ENCODE measurements at places on chromosomes 2 and 18.

- DNase-seq: no peak
Measured at GRCh38 chr2:186544255-186544675, 45.6 kb upstream of the ITGAV start.

DNA sequence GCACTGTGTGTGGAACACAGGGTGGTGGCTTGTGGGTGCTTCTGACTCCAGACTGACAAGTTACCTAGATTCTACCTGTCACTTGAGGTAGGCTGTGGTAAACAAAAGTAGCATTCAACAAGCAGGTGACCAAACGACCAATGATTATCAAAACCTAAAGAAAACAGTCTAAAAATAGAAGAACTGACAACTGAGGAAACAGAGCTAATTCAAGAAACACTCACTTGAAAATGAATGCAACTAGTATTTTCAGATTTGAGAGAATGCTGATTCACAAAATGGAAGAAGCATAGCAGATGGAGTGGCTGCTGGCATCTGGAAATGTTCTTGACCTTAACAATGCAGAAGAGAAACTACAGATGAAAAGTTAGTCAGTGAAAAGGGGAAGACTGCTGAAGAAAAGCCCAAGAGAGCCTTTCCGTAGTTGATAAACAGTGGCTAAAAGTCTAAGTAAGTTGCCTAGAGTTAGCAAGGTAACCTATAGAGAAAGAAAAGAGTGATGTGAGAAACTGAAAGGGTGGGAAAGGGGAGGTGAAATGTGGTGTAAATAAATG is 170.4 kb downstream of the NCK2 start:
- no peak for DNase-seq

DNA sequence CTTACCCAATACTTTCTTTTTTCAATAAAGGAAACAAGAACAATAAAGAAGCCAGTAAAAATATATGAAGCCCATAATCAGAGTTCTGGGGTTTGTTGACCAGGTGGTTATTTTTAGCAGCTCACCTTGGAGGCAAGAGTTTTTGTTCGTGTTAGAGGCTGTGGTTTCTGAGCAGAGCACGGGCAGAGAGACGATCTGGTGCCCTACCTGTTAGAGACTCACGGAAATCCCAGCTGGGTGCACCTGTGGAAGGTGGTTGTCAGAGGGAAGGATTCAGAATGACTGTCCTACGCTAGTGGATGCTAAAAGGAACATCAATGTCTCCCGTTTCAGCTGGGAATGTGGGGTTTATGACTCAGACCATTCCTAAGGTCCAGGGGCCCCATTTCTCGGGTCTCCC is 87.6 kb downstream of the NRP2 start:
- DNase-seq: no peak

DNA sequence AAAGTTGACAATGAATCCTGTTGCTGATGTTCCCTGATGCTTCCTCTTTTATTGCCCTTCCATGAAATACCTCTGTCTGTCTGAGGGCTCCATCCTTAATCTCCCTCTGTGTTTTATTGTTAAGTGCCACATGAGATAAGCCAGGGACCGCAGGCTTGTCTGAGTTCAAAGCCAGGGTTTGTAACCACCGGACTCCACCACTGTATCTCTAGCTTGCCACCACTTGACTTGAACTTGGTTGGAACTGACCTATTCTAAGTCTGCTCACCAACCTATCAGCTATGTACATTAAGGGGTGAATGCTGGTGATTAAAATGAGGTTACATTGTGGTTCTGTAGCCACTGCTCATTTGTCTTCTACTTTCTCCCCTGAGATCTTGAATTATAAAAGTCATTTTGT is 328.5 kb upstream of the ZEB2 start:
- no peak for DNase-seq

DNA sequence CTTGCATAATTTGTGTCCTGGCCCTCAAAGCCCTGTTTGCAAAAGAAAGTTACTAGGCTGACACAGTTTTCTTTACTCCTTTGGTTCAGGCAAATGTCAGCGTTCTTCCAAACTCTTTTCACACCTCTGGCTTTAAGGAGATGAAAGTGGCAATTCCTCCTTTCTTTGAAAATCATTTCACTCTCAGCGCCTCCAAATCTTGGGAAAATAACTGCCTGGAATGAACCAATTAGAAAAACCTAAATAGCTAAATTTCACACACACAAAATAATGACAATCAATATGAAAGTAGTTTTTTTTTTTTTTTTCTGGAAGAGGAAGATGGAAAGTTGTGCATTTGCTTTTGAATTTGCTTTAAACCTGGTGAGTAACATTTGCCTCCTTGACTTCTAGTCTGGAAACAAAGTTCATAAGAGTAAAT is 1.7 kb downstream of the MEIS1 start:
- DNase-seq: no peak

- DNase-seq: no peak
Measured at GRCh38 chr2:66156171-66156570, 278.8 kb upstream of the MEIS1 start.

- no peak for DNase-seq
Measured at GRCh38 chr2:58006256-58006951, 40.2 kb upstream of the VRK2 start.

- DNase-seq: no peak
Measured at GRCh38 chr2:118880501-118880900, 33.1 kb upstream of the EN1 start.

DNA sequence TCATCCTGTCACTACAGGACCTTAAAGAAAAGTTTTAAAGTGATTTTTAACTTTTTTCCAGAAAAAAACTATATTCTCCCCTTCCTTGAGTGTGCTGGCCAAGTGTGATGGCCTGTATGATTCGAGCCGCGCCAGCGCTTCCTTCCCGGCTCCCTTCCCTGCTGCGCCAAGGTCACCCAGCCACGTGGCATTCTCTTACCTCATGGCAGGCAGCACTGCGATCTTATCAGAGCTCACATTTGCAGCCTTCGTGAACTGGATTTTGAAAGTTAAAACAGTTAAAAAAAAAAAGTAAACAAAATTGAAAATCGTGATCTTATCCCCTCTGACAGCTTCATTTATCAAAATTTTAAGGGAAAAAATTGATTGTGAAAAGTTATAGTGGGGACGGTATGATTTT is 279.8 kb downstream of the PTGR3 start:
- no peak for DNase-seq

DNA sequence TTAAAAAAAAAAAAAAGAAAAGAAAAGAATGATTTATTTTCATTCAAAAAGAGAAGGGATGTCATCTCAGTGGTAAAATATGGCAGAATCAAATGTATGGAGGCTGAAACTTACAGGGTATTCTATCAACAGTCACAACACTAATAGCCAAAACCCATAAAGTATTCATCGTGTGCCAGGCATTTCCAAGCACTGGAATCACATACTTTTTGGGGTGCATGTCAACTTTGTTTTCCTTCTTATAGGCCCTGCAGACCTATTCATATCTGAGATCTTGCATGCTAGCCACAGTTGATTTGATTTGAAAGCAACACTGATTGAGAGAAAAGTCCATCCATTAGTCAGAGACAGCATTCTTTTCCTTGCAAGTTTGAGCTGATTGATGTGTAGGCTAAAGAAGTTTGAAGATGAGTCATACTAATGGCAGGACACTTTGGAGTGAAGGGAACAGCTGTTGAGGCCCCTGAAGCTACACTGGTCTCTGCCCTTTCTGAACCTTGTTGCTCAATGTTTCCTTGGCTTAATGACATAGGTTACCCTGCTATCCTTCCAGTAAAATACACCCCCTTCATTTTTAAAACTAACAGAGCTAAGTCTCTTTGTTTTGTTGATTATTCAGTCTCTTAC is 22.0 kb downstream of the KATNAL2 start:
- DNase-seq: no peak

DNA sequence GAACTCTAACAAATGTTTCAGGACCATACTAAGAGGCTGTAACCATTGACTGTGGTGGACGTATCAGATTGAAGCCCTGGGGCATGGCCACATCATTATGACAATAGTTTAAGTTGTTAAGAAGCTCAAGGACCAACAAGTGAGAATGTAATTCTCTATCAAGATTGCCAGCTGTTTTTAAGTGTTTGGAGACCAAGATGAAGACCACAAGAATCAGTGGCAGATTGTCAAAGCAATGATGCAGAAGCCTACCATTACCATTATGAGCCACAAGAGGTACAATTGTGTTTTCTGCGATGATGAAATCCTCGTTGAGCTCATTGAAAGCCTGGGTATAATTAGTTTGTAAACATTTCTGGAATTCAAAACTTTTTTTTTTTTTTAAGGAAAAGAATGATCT is 261.1 kb upstream of the ZEB2 start:
- DNase-seq: no peak

DNA sequence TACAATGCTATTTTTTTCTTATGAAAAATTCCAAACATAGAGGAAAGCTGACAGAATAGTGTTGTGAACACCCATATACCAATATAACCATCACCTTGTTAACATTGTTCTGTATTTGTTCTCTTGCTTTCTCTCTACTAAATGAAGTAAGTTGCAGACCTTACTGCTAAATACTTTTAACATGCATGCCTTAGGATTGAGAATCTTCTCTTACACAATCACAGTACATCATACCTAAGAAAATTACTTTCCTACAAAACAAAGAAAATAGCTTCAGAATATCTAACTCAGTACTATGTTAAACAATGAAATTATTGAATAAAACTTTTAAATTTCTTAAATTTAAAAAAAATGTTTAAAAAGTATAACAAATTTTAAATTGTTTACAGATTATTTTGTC is 136.5 kb downstream of the UBR3 start:
- no peak for DNase-seq

- DNase-seq: no peak
Measured at GRCh38 chr2:31253356-31254131, 19.6 kb downstream of the EHD3 start.

GRCh38 chr2:159209341-159210306 is 76.9 kb downstream of the WDSUB1 start:
- DNase-seq: no peak

DNA sequence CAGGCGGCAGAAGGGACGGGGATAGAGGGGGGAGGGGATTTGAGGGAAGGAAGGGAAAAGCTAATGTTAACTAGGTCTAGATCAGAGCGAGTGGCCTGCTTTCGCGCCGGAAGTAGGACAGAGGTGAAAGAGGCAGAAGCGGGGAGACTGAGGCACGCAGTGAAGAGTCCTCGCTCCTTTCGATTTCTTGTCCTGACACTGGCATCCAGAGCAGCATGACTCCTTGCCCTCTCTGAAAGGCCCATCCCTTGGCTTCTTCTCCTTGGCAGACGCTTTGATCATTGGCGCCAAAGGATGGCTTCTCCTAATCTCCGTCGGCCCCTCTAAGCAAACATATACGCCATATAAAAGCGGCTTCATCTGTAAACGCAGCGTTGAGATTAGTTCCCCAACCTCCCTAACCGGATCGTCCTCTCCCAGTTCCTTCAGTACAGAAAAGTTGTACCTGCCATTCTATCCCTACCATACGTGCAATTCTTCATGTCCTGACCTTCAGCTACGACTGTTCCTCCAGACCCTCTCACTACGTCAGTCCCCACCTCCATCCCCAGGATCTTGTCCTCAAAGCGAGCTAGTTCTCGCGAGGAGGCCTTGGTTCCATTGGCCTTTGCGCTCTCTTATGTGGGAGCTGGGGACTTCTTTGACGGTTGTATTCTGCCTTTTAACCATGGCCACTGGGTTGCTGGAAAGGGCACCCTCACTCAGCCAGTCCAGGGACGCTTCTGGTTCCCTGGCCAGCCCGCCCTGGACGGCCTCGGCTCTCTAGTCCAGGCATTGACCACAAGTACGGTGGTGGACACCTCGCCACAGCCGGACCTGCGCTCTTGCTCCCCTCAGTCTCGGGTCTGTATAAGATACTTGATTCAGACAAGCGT is 857 bp upstream of the NEUROD1 start:
- DNase-seq: no peak

GRCh38 chr18:45785134-45785533 is 40.3 kb upstream of the SIGLEC15 start:
- no peak for DNase-seq

DNA sequence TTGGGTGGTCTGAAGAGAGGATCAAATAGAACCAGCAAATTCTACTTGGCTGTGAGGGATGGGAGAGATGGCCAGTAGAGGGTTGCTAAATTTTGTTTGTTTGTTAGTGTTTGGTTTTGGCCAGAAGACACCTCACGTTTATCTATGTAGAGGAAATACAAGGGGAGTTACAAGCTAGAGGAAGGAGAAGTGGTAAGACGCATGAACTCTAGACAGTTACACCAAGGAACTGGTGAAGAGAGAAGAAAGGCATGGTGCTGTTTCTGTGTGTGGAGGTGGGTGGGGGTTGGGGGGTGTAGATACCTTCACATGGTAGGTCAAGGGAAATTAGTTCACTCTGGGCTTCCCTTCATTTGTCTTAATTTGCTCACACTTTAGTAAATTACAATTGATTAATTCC is 25.6 kb downstream of the RASGRP3 start:
- no peak for DNase-seq

- no peak for DNase-seq
Measured at GRCh38 chr18:63312019-63312409, 7.6 kb downstream of the BCL2 start.

DNA sequence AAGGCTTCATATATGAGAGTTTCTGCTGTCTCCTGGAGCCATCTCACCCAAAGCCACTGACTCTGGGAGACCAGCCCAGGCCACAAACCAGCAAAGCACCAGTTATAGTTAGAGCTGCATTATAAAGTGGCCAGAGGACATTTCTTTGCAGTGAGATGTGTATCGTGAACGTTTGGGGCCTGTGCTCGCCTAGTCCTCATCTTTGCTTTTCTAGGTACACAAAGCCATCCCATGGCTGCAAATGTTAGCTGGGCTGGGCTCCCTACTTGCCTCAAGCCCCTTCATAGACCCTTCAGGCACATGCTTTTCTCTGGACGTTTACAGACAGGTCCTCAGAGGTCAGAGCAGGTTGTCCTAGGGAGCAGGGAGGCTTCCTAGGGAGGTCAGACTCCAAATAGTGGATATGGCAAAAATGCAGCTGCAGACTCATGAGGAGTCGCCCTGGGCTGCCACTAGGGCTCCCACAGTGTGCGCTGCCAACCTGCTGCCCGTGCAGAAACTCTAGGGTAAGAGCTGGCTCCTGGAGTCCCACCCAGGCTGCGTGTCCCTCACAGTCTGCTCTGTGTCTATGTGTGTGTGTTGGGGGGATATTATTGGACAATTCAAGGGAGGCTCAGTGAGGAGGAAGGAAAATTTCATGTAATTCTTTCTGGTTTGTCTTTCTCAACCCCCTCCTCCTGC is 141.0 kb downstream of the RPIA start:
- no peak for DNase-seq

DNA sequence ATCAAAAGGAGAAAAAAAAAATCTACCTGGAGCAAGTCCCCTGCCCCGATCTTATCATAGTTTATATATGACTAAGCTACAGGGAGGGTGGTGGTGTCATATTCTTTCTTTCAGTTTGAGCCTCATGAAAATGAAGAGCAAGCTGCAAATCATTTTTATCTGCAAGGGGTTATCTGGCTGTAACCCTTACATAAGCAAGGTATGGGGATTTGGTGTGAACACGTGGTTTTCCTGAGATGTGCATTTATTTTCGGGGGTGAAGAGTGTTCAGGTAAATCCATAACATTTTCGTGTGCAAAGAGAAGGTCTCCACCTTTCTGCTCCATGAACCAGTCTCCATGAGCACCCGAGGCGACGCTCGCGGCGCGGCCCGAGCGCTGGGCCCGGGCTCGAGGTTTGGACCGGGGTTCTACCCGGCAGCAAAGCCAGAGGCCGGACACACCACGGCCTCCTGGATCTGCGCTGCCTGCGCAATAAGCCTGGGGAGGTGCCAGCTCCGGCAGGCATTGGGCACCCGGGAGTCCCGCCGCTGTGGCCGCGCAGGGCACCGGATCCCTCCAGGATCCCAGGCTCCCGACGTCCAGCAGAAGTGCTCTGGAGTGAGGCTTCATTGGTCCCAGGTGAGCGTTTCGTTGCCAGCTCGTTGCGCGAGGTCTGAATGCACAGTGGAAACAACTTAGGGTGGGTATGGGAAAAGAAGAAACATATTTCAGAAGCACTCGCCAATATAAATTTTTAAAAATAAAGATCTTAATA is 36.1 kb upstream of the GPD2 start:
- DNase-seq: no peak

Data from T-helper 2 cell (primary cell).